ENCODE measurements at places on chromosomes 2 and 18.

GRCh38 chr2:204072443-204073324, 136.1 kb downstream of the ICOS start:
- DNase-seq, result peak; percentile 8

DNA sequence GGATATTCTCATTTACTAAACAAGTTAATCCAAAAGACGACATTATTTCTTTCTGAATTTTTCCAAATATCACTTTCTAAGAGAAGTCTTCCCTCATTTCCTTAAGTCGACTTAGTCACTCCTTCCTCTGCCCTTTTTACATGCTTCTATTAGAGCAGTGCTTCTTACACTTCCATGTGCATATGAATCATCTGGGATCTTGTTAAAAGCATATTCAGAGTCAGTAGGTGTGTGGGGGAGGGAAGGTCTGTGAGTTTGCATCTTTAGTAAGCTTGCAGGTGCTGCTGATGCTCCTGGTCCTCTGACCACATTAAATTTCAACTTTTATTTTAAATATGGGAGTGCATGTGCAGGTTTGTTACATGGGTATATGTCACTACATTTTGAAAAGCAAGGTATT, 582.6 kb downstream of the NRXN1 start:
- no peak for DNase-seq

GRCh38 chr18:45588376-45589355, 26.6 kb upstream of the SLC14A2 start:
- no peak for DNase-seq

- DNase-seq, result no peak
Observed at GRCh38 chr2:229695961-229696360, 18.4 kb downstream of the DNER start.

DNA sequence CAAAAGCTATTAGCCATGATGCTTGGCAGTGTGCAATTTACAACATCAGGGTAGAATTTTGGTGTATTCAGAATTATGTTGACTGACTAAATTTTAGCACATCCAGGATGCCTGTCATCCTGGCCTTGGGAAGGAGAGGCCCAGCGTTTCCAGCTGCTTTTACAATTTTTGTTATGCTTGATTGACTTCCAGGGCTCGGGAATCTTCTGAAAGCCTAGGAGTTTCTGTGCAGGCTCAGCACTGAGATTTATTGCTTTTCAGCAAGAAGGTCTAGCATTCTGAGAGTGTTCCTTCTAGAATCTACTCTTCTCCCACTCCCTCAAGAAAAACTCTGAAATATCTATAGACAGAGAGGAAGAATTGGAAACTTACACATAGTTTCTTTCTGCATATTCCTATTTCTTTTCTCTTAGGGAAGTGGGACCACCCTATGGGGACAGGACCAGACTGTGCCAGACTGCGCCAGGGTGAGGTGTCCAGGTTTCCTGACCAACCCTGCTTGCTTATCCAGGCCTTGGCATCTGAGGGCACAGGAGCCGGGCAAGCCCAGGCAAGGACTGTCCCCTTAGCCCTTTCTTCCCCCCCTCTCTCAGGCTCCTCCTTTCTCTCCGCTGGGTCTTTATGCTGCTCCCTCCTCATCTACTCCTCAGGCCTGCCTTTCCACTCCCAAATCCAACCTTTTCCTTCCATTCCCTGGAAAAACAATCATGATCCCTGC, 26.9 kb downstream of the MAIP1 start:
- no peak for DNase-seq

DNA sequence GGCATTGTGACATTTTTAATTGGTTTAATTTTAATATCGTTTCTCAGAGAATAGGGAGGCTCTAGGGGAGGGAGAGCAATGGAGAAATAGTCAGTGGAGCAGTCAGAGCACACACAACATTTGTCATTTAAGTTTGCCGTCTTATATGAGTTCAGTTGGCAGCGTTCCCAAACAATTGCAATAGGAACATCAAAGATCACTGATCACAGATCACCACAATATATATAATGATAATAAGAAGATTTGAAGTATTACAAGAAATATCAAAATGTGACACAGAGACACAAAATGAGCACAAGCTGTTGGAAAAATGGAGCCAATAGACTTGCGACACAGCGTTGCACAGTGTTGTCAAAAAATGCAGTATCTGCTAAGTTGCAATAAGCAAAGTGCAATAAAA, 303.7 kb downstream of the CDH19 start:
- no peak for DNase-seq

DNA sequence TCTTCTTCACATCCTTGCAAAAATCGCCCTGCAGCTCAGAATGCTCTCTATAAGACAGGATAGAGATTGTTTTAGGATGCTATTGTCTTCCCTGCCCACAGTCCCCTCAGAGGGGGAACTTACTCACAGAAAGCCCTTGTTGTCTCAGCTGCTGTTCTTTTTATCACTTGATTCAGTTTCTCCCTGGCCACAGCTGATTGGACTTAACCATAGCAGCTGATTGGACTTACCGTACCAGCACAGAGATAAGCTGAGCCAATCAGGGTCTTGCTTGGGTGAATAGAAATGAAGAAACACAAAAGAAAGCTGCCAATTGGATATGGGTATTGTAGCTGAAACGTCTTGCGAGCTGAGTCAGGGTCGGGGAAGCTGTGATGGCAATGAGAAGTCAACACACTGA, 194.2 kb upstream of the MEX3C start:
- DNase-seq, result no peak

DNA sequence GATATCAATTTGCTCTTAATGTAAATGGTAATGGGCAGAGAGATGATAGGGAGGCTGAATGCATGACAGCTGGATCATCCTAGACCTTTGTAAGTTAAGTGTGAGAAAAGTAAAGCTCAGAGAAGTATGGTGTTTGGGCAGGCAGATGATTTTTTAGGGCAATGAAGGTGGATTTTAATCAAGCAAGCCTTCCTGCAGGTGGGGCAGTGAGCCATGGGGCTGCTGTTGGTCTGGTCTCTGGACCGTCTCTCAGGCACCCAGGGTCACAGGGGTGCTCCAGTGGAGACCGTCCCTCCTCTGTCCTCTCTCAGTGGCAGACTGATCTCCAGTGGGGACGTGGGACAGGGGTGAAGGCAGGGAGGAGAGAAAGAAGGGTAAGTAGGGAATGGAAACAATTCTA, 69.8 kb upstream of the STK17B start:
- no peak for DNase-seq

DNA sequence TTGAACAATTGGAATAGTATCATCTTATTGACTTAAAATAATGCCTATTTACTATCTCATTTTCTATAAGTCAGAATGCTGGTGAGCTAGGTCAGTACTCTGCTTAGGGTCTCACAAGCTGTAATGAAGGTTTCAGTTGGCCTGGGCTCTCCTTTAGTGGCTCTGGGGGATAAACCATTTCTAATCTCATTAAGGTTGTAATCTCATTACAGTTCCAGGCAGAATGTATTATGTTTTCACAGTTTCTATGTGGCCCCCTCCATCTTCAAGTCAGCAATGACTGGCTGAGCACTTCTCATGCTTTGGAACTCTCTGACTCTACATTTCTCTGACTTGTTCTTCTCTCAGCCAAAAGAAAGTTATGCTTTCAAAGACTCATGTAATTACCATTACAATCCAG, 163.1 kb downstream of the CCDC178 start:
- DNase-seq, result no peak

DNA sequence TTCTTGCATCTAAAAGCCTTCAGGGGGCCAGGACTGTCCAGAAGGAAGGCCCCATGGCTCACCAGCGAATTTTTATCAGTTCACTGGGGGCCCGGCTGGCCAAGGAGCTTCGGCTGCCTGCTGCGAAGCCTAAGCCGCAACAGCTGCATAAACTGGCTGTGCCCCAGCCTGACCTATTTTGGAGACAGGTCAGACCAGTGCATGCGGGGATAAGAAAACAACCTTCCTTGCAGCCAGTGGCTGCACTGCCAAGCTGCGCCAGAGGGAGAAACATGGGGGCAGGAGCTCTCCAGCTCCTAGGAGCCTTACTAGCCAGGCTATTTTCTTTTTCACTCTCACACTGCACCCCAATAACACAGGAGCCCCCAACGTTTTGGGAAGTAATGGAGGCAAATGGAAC, 15.2 kb downstream of the PAX3 start:
- DNase-seq, result no peak

DNA sequence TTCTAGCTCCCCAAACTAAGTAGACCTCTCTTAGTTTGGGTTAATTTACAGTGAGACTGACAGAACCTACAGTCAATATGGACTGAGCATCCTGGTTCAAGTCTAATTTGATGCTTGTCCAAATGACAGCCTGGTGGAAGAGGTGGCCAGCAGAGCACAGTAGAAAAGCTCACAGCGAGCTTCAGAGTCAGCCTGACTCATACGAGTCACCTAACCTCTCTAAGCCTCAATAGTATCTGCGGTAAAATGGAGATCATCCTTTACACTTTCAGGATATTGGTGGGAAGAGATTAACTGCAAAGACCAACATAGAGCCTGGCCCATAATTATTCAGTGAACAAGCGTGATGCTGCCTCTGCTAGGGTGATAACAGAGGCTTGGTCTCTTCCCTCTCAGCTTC, 54.5 kb downstream of the DOCK10 start:
- no peak for DNase-seq

GRCh38 chr2:112593736-112594135, 9.3 kb downstream of the CHCHD5 start:
- DNase-seq, result no peak

GRCh38 chr2:232228332-232228731, 150.2 kb upstream of the ALPP start:
- DNase-seq, result no peak

DNA sequence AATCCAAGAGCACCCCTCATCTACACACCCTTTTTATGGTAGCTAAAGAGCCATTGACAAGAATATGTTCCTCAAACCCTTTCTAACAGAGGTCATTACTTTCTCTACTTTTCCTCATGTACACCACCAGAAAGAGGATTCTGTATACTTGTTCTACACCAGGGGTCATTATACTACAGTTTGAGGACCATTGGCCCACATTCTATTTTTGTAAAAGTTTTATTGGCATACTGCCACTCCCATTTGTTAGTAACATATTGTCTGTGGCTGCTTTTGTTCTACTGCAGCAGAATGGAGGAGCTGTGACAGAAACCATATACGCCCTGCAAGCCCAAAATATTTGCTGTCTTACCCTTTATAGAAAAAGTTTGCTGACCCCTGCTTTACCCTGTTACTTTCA, 14.3 kb downstream of the HTR2B start:
- no peak for DNase-seq

DNA sequence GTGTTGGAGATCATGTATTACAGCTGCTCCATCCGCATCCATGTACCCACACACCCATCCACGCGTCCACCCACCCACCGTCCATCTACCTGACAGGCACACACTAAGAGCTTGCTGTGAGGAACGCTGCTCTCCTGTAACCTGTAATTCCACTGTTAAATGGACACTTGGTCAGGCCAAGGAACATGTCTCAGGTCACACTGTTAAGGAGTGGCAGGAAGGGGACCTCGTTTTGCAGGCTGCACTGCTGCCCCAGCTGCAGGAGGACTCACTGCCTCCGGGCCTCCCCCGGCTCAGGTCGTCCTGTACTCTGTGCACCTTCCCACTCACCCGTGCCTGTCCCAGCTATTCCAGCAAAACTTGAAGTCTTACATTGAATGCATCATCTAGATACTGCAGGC, 170.5 kb downstream of the EIPR1 start:
- no peak for DNase-seq

- no peak for DNase-seq
Observed at GRCh38 chr18:54035927-54036326, 188.5 kb downstream of the MBD2 start.

DNA sequence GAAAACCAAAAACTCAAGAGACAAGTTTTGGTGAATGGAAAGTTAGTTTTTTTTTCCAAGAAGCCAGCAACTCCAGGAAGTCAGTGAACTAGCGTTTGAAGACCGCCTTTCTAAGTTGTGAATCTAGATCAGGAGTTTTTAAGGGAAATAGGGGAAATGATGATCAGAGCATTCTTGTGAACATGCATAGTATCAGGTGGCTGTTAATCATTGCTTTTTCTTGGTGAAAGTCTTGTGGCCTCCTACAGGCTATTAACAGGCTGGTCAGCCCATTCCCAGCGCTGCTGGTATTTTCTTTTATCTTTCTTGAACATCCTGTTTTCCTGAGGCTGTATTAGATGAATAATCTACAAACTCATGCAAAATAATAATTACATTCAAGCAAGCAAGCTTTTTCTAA, 155.8 kb downstream of the PTPRM start:
- no peak for DNase-seq

GRCh38 chr2:18819566-18819965, 230.2 kb upstream of the NT5C1B start:
- DNase-seq, result no peak

GRCh38 chr18:36513556-36513955, 216.0 kb downstream of the FHOD3 start:
- DNase-seq, result no peak

GRCh38 chr2:183927406-183928325, 670.7 kb upstream of the ZNF804A start:
- DNase-seq, result no peak

DNA sequence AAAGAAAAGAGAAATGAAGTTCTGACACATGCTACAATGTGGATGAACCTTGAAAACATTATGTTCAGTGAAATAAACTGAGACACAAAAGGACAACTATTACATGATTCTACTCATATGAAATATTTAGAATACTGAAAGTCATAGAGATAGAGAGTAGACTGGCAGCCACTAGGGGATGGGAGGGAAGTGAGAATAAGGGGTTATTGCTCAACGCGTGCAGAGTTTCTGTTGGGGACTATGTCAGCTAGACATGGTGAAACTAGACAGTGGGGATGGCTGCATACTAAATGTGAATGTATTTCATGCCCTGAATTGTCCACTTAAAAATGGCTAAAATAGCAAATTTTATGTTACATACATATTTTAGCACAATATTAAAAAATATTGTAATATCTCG, 108.7 kb upstream of the ATL2 start:
- no peak for DNase-seq

- DNase-seq, result no peak
Observed at GRCh38 chr2:209609531-209609930, 162.1 kb upstream of the UNC80 start.

DNA sequence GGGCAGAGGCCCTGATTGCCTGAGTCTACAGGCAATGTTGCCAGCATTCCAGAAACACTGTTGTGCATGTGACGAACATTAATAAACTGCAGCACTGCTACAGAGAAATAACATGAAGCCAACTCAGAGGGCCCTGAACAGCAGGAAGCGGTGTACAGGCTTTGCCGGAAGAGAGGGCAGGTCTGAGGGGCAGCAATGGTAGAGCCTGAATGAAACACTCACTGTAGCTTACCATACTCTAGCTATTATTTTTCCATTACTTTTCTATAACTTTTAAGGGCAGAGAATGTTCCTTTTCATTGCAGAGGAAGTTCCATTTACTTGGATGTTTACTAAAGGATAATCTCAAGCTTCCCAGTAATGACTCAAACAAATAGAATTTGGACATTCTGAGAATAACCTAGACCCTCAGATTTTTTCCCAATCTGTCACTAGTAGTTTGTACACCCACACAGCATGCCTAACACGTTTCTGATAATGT, 150.4 kb downstream of the MTX2 start:
- DNase-seq, result no peak

DNA sequence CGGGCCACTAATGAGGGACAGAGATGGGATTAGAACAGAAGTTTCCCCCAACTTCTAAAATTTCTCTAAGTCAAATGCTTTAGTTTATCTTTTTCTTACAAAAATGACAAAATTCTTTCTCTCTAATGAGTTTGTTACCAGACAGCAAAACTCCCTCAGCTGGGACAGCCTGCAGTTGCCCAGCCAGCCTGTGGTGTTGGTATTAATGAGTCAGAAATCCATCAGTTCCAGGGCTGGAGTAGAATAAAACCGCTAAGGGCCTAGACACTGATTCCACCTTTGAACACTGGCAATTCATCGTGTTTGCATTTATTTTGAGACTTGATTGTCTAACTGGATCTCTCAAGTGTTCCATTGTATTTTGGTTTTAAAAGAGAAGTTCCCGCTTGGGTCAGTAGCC, 38.3 kb upstream of the SMAD2 start:
- no peak for DNase-seq
